Caki2 (cell line): ENCODE measurements at places on chromosomes 2 and 18. TPM values are rescaled to one million over a fixed set of nuclear protein-coding genes. Genes with fewer than 3 reads are reported as not detected.
A peak's percentile ranks its signal among the peaks of the same experiment; 100 is the strongest.

Gene BMP10
- total RNA-seq, result not detected in 2 replicates

- no peak for DNase-seq
These were observed 35.4 kb downstream of the SCN7A start for GRCh38 chr2:166458674-166459073.

- no peak for DNase-seq
These were observed 8.8 kb downstream of the SIGLEC15 start for GRCh38 chr18:45834306-45834705.

DNA sequence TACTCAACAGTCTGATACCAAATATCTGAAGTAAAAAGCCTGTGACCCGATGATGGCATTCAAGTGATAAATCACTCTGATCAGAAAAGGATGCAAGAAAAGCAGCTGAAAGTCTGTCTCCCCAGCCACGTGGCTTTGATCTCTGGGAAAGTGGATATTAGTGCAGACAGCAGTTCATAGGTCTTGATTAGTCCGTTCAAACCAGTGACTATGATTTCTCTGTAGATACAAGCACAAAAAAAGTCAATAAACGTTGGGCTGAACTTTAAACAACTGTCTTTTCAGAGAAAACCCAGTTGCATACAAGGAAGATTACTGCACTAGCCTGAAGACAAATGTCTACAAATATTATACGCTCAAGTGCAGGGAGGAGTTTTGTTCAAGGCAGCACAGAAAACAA, 107.7 kb upstream of the CDC42EP3 start:
- no peak for DNase-seq

DNA sequence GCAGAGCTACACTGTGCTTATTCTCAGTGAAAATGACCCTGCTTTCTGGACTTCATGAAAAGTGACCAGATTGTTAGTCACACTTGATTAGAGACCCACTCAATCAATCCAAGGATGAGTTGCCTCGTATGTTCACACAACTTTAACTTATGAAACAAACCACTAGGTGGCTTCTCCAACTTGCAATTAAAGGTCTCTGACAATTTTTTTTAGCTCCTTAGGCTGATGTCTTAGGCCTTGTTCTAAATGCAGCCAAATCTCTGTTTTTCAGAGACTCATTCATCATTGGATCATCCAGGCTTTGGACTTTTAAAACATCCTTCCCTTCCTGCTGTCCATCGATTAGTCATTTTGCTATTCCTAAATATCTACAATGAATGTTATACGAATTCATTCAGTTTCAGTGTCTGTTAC, 63.4 kb downstream of the MREG start:
- peak; percentile 33 for DNase-seq

- DNase-seq, result peak; percentile 25
These were observed 35.2 kb downstream of the E2F6 start for GRCh38 chr2:11430729-11431128.

GRCh38 chr2:198499539-198499938, 695.1 kb downstream of the PLCL1 start:
- DNase-seq, result no peak

GRCh38 chr18:51997129-51997528, 342.9 kb upstream of the DCC start:
- no peak for DNase-seq

Gene NCK2
- total RNA-seq, result 24.1 and 30.3 TPM in 2 replicates

- DNase-seq, result no peak
These were observed 558.1 kb upstream of the ZNF804A start for GRCh38 chr2:184040230-184040629.

Gene CSRNP3
- 0.75 and 2.4 TPM in 2 replicates for total RNA-seq

- no peak for DNase-seq
These were observed 55.8 kb downstream of the ICA1L start for GRCh38 chr2:202815548-202816360.

DNA sequence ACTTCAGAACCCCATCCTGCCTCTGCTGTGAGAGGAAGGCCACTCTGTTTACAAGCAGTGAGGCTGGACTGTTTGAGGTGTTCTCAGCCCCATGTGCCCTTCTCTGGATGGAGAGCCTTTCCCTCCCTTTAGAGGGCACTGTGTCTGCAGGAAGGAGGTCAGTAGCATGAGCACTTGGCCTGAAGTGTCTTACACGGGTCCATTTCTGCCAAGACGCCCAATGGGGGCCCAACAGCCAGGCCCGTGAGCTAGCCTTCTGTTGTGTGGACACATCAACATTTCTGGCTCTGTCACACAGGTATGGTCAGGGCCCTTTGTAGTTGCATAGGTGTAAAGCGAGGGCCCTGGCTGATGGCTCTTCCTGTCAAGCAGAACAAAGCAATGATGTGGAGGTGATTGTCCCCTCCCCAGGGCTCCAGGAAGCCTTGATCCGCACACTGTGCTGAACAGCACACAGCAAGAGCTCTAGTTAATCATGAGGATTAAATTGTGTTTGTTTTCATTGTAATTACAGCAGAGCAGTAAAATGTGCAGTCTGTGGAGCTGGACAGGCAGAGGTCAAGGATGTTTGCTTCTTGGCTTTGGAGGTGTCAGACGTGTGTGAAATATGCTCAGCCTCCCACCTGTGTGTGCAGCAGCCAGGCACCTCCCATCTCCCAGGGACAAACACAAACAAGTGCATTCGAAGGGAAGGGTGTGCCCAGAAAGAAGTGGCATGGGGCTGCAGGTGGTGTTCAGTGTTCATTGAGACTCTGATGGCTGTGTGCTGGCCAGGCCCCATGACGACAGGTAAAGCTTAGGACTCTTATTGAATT, 132.1 kb downstream of the SH3RF3 start:
- no peak for DNase-seq

GRCh38 chr2:24509840-24510239, 18.8 kb downstream of the NCOA1 start:
- no peak for DNase-seq

Gene CKAP2L
- total RNA-seq, result 14.0 and 15.3 TPM in 2 replicates

DNA sequence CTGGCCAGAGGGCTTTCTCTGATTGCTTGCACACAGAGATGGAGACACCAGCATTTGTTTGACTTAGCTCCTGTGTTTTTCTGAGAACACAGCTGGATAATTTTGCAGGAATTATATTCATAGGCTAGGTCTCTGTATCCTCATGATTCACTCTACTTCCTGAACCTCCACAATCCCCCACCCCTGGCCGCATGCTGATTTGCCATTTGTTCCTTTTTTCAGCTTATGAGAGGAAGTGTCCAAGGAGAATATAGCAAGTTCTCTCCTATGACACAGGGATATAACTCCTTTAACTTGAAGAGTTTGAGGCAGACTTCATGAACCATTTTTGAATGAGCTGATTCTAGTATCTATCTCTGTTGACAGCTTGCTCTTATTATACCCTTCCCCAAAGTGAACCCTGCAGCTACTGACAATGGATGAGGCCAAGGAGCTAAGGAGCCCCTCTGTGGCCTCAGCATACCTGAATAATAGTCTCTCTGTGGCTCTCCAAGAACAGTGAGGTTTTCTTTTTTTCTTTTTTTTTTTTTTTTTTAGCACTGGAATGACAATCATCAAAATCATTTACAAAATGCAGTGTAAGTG, 15.4 kb downstream of the CAVIN2 start:
- no peak for DNase-seq

DNA sequence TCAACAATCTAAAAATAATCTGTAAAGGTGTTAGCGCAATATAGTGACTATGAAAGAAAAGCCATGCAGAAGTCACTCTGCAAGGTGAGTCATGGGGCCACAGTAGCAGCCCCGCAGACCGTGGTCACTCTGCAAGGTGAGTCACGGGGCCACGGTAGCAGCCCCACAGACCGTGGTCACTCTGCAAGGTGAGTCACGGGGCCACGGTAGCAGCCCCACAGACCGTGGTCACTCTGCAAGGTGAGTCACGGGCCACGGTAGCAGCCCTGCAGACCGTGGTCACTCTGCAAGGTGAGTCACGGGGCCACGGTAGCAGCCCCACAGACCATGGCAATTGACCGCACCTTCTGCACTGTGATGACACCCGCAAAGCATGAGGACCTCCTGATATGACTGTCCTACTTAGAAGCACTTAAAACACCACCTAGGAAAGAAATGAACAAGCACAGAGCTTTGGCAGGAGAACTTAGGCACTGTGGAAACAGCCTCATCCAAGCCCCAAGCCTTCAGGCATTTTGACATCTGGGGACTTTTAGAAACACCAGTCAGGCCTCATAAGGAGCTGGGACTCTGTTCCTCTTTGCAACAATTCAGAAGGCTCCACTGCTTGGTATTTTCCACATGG, 70.1 kb downstream of the LDLRAD4 start:
- DNase-seq, result no peak

Gene BCL11A
- total RNA-seq, result not detected in 2 replicates

DNA sequence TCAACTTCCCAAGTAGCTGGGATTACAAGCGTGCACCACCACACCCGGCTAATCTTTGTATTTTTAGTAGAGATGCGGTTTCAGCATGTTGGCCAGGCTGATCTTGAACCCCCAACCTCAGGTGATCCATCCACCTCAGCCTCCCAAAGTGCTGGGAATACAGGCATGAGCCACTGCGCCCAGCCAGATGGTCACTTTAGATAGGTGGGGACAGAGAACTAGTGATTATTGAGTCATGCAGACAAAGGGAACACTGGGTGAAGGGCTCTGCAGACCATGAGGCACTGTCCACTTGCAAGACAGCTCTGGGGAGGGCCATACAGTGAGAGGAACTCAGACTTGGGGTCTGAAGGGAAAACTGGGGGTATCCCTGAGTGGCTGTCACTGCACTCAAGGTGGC, 58.4 kb upstream of the POMC start:
- DNase-seq, result no peak

Gene SLC30A3
- total RNA-seq, result not detected in 2 replicates

DNA sequence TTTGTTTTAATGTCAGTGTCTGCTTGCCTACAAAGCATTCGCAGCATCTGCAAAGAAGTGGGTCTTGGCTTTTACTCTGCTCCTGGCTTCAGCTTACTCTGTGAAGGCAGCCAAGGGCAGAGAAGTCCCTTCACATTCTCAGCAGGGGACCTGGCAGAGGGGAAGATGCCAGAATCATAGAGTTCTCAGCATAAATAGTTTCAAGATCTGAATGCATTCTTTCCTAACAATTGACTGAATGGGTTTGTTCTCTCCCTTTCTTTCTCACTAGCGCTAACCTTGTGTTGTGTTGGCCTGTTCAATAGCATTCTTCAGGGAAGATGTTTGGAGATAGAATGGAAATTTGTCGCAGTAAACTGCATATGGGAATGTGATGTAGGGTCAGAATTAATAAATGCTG, 106.9 kb downstream of the FARSB start:
- DNase-seq, result no peak

DNA sequence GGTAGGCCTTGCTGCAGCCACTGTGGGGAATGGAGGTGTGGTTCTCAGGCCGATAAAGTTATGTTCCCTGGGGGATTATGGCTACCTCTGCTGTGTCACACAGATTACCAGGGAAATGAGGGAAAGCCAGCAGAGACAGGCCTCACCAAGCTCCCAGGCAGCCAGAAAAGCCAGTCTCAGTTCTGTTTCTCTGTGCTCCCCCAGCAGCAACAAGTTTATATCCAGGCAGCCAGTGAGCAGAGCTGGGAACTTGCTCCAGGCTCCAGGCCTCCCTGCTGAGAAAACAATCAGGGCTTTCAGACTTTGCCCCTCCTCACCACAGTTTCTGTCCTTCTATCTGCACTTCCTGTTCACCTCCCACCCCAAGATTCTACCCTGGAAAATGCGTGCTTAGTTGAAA, 596.6 kb upstream of the GYPC start:
- DNase-seq, result no peak

Gene LRRC30
- not detected in 2 replicates for total RNA-seq

- DNase-seq, result peak; percentile 34
These were observed 47.1 kb downstream of the KCNG3 start for GRCh38 chr2:42446503-42447271.

DNA sequence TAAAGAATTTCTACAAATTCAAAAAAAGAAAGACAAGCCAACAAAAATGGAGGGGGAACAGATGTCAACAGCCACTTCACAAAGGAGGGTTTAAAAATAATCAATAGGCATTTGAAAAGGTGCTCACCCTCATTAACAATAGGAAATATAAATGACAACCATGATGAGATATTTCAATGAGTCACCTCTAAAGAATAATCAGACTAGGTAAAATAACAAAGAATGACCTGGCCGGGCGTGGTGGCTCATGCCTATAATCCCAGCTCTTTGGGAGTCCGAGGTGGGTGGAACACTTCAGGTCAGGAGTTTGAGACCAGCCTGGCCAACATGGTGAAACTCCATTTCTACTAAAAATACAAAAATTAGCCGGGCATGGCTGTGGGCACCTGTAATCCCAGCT, 133.6 kb downstream of the KCNE4 start:
- DNase-seq, result no peak

- DNase-seq, result no peak
These were observed 54.5 kb upstream of the SPP2 start for GRCh38 chr2:233996000-233996399.

DNA sequence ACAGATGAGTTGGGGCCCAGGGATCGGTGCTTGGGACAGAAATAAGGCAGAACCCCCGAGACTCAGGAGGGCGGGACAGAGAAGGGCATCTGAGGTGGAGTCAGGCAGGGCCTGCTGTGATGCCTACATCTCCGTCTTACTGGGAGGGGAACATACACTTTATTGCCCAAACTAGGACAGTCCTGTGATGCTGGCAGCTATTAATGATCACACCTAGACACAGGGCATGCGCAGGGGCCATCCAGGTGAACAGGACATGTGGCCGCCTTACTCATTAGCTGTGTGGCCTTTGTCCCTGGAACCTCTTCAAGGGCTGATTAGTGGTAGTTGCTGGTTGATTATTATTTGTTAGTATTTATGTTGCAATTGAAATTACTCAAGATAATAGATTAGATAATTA, 33.2 kb downstream of the MLPH start:
- DNase-seq, result no peak

Gene FRZB
- total RNA-seq, result not detected in 2 replicates

Gene ANO7
- total RNA-seq, result 1.1 TPM in 1 of 2 replicates, not detected in the other

Gene CD8A
- not detected in 2 replicates for total RNA-seq

Gene PTPRN
- not detected in 2 replicates for total RNA-seq

- DNase-seq, result no peak
These were observed 233.0 kb upstream of the TNP1 start for GRCh38 chr2:217092710-217093379.

- no peak for DNase-seq
These were observed 245.4 kb upstream of the MEIS1 start for GRCh38 chr2:66189553-66189952.

Gene STON1
- 0.47 TPM in 1 of 2 replicates, not detected in the other for total RNA-seq

DNA sequence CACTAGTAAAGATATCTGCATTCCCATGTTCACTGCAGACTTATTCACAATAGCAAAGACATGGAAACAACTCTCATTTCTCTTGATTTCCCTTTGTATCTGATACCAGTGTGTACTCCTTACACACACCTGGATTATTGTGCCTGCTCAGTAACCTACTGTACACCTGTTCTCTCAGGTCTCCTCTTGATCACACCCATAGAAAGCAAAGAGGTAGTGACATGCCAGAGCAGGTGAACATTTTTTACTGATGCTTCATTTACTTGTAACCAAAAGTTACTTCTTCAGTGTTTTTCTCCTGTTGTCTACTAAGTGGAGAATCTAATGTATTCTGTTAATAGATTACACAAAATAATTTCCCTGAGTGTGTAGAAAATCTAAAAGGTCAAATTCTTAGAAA, 46.8 kb downstream of the CDH19 start:
- DNase-seq, result no peak

- DNase-seq, result no peak
These were observed 139.3 kb downstream of the PLCL1 start for GRCh38 chr2:197943731-197944130.
